ENCODE measurements at places on chromosomes 1 and 21.

DNA sequence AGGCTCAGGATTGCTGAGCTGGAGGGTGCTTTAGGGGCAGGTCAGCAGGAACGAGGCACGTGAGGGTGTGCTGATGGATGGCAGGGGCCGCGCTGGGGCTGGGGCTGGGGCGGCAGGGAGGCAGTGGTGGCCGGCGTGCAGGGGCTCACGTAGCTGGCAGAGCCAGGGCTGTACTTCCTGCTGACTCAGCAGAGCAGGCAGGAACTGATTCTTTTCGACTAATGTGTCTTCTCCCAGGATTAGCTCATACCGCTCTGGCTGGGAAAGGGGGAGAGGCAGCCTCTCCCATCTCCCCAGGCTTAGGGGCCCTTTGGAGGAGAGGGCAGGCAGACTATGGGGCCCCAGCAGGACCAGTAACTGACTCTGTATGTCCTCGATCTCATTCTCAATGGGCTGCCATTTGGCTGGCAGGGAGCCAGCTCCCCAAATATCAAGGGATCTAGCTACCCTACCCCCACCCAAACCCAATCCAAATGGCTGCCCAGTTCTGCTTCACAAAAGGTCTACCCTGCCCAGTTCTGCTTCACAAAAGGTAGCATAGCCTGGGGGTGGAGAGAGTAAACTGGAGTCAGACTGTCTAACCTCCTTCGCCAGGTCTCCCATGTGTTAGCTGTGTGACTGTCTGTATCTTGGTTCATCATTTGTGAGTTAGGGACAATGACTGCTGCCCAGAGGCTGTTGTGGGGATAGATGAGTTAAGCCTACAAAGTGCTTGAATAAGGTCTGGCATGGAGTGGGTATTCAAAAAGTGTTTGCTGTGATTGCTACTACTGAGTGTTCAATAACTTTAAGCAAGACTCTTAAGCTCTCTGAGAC is 100.1 kb upstream of the SLC2A1 start:
- DNase-seq = no peak

DNA sequence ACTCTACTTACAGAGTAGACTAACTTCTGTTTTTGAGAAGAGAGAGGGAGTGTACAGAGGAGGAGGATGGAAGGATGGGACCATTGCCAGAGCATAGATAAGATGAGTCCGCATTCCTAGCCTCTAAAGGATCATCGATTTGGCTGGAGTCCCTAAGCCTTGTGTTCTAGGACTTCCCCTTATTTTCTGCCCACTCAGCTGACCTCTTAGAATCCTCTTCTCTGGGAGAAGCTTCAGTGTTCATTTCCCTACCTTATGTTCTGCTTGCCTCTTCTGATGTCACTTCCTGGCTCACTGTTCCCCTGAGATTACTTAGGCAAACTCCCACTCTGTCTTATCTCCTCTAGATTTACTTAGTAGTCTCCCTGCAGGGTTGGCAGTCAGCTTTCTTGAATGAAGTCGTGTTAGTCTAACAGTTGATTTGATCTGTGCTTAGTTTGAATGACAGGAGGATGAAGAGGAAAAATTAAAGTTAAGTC is 156.7 kb downstream of the SYT2 start:
- DNase-seq = no peak

- DNase-seq = no peak
Measured at GRCh38 chr1:166902279-166902678, 26.2 kb upstream of the TADA1 start.

- DNase-seq = no peak
Measured at GRCh38 chr21:29557931-29558725, 259.4 kb downstream of the BACH1 start.

DNA sequence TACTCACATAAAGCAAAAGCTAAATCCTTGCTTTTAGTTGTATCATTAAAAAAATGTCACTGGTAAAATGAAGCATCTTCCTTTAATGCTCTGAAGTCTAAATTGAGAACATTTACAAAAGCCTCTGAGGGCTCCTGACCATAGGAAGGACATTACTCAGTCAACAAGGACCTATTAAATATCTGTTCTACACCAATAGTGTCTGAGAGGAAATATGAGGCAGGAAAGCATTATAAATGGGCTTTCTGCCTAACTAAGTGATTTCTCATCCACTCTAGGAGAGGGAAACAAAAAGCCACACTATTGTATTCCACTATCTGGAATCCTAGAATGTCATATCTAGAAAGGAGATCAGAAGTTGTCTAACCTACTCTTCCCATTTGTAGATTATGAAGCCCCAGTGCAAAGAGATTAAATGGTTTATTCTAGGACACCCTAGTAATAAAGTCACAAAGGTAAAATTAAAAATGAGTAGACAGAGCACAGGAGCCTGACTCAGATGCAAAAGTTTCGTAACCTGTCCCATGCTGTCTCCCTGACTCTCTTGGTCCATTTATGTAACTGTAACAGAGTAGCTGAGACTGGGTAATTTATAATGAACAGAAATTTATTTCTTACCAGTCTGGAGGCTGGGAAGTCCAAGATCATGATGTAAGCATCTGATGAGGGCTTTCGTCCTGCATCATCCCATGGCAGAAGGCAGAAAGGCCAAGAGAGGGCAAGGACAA is 17.6 kb downstream of the RGS1 start:
- no peak for DNase-seq

GRCh38 chr1:66356605-66357004 is 177.3 kb upstream of the SGIP1 start:
- no peak for DNase-seq

- no peak for DNase-seq
Measured at GRCh38 chr1:112614460-112615065, 4.4 kb downstream of the ST7L start.

All from GM12892 (cell line).